ENCODE measurements at places on chromosomes 1 and 21.

- DNase-seq, result no peak
These were observed 259 bp downstream of the KCNT2 start for GRCh38 chr1:196607981-196608380.

GRCh38 chr1:29284961-29285560 lies 48.7 kb downstream of the PTPRU start:
- no peak for DNase-seq

GRCh38 chr1:41498804-41499203 lies 14.3 kb upstream of the EDN2 start:
- peak; percentile 88 for DNase-seq

GRCh38 chr1:13820055-13820454 lies 120.1 kb downstream of the PRDM2 start:
- DNase-seq, result no peak

GRCh38 chr1:41101950-41102607 lies 80.6 kb upstream of the SLFNL1 start:
- peak; percentile 98 for DNase-seq

DNA sequence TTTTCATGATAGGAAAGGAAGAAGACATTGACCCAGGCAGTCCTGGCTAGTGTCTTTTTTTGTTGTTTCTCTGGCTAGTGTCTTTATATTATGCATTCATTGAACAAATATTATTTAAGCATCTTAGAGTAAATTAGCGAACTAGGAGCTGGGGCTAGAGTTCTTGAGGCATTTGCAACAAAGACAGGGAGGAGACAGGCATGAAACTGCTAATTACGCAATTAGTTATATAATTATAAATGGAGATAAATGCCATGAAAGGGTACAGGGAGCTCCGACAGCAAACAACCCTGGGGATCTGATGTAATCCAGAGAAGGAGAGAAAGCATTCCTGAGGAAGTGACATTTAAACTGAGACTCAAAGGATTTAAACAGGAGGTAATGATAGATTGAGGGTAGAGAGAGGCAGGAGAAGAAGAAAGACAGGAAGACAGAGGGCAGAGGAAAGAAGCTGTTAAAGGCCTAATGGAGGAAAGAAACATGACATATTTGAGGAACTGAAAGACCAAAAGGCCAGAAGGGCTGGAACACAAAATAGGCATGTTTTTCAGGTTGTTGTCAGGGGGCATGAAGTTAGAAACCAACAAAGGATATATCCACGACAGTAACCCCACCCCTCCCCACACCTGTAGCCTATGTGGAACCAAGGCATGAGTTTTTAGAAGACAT lies 99.5 kb upstream of the GJB5 start:
- DNase-seq, result no peak

- no peak for DNase-seq
These were observed 154.0 kb downstream of the RWDD3 start for GRCh38 chr1:95388031-95388430.

- DNase-seq, result no peak
These were observed 70.0 kb upstream of the ZNF281 start for GRCh38 chr1:200479816-200480215.

DNA sequence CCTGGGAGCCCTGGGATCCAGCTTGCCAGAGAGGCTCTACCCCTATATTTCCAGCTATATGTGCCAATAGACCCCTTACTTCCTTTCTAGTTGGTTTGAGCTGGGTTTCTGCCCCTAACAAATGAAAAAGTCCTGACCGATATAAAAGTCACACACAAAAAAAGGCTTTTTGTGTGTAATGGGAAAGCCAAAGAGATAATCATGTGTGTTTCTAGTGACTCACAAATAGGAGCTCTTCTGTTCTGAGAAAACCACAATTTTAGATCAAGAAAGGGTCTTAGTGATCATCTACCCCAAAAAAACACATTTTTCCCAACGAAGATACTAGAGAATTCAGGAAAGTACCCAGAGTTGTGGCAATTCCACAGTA lies 23.0 kb upstream of the PLEKHA6 start:
- no peak for DNase-seq

DNA sequence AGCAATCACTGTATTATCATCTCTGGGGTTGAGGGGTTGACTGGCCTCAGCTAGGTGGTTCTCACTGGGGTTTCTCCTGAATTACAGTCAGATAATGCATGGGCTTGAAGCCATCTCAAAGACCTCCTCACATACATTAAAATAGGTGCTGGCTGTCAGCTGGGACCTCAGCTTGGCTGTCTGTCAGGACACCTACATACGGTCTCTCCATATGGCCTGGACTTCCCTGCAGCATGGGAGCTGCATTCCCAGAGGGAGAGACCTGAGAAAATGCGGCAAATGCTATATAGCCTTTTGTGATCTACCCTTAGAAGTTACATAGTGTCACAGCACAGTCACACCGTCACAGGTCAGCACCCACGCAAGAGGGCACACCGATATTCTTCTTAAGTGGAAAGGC lies 93.6 kb downstream of the TSEN15 start:
- DNase-seq, result no peak

GRCh38 chr1:204726478-204726877 lies 40.9 kb upstream of the LRRN2 start:
- peak; percentile 4 for DNase-seq

- DNase-seq, result no peak
These were observed 1.3 kb upstream of the H3-3A start for GRCh38 chr1:226061068-226061840.

DNA sequence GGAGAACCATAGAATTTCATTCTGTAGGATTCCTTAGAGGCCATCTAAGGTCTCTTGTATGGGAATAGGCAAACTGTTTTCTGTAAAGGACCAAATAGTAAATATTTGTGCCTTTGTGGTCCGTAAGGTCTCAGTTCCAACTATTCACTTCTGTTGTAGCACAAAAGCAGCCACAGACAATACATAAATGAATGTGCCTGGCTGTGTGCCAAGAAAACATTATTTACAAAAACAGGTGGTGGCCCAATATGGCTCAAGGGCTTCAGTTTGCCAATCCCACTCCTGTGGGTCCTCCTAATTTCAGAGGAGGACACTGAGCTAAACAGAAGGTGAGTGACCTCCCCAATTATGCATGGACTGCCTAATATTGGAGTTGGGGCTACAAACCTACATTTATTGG lies 67.6 kb upstream of the EDEM3 start:
- no peak for DNase-seq

- peak; percentile 63 for DNase-seq
These were observed at the start of gene POMGNT1 for GRCh38 chr1:46197964-46198811. TSS of gene POMGNT1 (minus strand) at chr1:46198434. CDS start at chr1:46197821, 613 bp downstream.

DNA sequence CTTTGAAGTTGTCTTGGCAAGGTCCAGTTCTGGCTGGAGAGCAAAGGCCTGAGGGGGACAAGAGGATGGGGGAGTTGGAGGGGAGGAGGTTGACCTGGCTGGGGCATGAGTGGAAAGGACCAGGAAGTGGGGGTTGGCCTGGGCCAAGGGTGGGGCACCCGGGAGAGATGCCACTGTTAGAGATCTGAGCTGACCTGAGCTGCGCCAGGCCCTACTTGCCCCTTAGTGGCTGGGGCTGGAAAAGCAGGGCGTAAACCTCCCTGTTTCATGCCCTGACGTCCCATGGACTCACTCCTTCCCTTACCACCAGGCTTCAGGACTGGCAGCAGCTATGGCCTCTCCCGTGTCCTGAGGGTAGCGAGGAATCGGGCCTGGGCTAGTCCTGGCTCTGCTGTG lies 16.9 kb downstream of the FAAH start:
- DNase-seq, result no peak

DNA sequence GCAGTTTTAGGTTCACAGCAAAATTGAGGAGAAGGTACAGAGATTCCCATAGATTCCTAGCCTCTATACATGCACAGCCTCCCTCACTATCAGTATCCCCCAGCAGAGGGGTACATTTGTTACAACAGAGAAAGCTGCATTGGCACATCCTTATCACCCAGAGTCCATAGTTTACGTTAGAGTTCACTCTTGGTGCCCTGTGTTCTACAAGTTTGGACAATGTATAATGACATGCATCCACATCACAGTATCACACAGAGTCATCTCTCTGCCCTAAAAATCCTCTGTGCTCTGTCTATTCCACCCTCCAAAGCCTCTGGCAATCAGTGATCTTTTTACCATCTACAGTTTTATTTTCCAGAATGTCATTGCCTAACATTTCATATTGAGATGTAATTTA lies 22.3 kb upstream of the RGS16 start:
- DNase-seq, result no peak

DNA sequence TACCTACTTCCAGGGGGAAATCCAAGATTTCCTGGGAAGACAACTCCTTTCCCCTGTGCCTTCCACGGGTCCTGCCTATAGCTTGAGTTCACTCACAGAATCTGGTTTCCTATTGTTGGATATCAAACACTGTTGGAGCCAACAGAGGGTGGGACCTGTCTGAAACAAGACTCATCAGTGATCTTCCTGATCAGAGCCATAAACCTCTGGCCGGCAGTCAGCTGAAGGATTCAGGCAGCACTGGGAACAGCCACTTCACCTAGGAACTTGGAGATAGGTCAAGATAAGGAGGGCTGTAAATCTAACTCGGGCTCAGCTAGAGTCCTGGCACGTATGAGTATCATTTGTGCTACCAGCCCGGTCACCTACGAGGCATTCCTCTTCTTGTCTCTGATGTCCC lies 23.3 kb downstream of the SH3BP5L start:
- no peak for DNase-seq

DNA sequence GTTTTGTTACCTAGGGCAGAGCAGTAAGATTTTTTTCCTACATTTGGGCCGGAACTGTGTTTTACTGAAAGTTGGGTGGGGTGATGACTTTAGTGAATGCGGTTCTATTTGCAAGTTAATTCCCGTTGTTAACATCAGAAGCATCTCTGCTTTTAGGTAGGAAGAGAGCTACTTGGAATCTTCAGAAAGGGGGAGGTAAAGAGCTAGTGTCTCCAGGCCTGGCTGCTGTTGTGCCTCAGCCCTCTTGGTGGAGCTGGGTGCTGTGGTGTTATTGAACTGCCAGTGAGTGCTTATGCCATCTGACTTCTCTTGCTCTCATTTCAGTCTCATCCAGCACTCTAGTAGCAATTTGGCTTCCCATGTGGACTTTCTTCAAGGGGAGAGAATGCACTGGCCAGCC lies 3.4 kb downstream of the KDM4A start:
- DNase-seq, result peak; percentile 40

DNA sequence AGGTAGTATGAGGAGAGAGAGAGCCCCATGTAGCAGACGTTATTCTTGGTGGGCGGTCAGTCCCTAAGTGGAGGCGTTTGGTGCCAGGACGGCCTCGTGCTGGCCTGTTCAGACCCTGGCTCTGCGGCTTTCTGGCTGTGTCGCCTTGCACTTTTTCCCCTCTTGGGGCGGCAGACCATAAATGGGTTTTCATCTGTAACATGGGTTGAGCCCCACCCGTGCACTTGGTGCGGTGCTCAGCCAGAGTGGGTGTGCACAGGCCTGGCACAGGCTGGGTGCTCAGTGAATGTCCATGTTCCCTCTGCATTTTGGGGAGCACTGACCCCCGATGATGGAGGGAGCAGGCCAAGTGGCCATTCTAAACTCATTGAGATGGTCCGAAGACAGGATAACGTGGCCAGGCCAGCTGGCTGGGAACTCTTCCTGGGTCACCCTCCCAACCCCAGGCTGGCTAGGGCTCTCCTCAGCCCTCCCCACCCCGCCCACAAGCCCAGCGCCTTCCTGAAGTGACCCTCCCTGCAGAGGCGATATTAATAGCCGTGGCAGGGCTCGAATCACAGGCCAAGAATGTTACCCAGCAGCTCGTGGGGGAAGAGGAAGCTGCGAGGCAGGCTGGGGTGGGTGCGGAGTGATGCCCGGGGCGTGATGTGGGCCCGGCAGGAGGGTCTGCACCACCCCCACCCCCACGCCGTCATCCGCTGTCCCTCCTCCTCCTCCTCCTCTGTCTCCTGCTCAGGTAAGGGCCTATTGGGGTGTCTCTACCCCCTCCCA lies 78.5 kb downstream of the ARHGEF10L start:
- DNase-seq, result peak; percentile 58

DNA sequence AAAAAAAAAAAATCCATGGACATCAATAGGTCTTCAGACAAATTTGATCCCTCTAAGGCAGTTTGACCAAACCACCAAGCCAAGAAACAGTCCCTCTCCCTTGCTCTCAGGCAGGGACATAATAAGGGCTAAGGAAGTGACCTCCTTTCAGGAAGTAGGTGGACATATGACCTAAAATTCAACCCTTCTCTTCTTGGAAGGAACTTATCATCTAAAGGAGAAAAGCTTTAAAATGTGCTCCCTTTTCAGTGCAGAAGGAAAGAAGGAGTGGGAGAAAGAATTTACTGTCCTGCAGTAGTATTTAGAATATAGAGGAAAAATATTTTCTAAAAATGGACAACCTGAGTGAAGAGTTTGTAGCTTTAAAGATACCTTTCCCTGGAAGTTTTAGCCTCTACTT lies 118.1 kb downstream of the DTL start:
- DNase-seq, result no peak

- DNase-seq, result peak; percentile 70
These were observed 76.0 kb downstream of the STUM start for GRCh38 chr1:226624526-226624925.

DNA sequence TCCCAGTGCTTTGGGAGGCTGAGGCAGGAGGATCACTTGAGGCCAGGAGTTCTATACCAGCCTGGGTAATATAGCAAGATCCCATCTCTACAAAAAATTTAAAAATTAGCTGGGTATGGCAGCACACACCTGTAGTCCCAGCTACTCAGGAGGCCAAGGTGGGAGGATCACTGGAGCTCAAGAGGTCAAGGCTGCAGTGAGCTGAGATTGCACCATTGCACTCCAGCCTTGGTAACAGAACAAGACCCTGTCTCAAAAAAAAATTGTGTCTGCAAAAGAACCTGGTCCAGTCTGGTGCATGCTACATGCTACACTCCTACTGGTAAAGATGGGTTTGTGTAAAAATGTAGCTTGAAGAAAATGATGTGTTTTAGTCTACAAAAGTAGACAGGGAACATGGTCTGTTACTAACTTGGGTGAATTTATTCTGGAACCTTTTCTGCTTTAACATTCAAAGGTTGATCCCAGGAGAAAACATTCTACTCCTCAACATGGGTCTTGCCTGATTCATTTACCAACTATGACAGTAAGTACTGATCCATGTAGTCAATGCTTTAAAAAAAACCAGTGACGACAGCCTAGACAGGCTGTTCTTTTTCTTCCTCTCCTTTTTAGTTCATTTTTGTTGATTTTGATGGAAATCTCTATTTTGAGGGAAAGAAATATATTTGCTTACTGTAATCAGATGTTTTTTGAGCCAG lies 32.7 kb upstream of the ENAH start:
- DNase-seq, result no peak

GRCh38 chr1:69305621-69306020 lies 262.1 kb upstream of the LRRC7 start:
- DNase-seq, result no peak

GRCh38 chr1:114558544-114558943 lies 22.9 kb downstream of the BCAS2 start:
- DNase-seq, result peak; percentile 6

GRCh38 chr1:111965781-111966443 lies 23.6 kb downstream of the KCND3 start:
- no peak for DNase-seq

Data from AG10803 (cell line).